ENCODE measurements at places on chromosomes 7 and 10.

DNA sequence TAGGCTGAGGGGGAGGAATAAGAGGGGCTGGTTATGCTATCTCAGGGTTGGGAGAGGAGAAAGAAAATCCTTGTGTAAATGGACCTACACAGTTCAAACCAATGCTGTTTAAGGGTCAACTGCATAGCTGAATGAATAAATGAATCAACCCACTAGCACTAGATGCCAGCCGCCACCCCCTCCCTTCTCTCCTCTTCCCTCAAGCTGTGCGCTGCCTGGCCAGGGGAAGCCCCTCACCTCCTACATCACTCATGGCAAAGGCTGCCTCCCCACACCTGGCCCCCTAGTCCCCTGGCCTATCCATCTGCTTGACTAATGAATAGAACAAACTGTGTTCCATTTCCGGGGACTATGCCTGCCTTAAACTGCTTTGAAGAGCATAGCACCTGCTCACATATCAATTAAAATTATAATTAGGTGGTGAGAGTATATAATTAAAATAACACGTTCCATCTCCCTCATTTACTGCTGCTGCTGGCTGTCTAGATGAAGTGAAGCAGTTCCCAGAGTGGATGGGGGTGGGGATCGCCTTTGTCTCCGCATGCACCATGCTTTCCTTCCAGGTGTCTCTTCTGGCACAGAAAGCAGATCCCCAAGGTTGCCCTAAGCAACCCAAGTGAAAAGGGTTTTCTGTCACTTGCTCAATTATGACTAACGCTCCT, 32.6 kb downstream of the GRID1 start:
- no peak for DNase-seq

- no peak for DNase-seq
Observed at GRCh38 chr10:128337860-128338378, 211.7 kb upstream of the MKI67 start.

- no peak for DNase-seq
Observed at GRCh38 chr10:92785118-92785517, 63.2 kb upstream of the EXOC6 start.

- DNase-seq, result peak; percentile 21
Observed at GRCh38 chr7:27173511-27173955, 587 bp downstream of the HOXA10 start.

- no peak for DNase-seq
Observed at GRCh38 chr10:58265249-58265648, 2.4 kb downstream of the IPMK start.

DNA sequence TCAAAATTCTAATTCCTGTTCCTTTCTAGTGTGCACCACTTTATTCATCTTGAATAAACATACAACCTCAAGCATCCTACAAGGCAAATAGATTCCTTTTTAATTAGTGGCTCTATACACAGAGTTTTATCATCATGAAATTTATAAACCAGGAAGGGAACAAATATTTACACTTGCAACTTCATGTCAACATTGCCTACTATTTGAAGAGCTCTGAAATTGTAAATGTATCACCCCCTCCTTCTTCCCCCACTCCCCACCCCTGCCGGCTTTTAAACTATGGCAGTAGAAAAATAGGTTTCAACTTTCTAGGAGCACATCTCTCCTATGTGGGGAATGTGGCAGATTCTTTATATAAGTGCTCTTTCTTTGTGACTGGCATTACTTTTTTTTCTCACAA, 49.6 kb downstream of the KAT6B start:
- DNase-seq, result no peak

DNA sequence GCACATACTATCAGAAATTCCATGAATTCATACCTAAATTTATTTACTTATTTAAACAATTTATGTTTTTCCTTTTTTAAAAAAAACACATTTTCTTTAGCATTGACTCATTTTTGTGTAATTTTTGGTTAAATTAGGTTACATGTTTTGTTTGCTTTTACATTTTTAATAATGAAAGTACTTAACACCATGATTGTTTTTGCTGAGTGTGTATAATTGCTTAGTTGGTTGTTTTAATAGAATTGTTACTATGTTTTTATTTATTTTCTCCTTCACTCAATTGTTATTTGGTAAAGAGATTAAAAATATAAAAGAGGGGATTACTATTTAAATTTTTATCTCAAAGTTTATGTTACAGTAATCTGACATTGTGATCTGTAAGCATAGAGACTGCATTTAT, 508.4 kb downstream of the NRG3 start:
- no peak for DNase-seq

GRCh38 chr7:87517136-87517815, 41.8 kb upstream of the ABCB4 start:
- DNase-seq, result no peak

DNA sequence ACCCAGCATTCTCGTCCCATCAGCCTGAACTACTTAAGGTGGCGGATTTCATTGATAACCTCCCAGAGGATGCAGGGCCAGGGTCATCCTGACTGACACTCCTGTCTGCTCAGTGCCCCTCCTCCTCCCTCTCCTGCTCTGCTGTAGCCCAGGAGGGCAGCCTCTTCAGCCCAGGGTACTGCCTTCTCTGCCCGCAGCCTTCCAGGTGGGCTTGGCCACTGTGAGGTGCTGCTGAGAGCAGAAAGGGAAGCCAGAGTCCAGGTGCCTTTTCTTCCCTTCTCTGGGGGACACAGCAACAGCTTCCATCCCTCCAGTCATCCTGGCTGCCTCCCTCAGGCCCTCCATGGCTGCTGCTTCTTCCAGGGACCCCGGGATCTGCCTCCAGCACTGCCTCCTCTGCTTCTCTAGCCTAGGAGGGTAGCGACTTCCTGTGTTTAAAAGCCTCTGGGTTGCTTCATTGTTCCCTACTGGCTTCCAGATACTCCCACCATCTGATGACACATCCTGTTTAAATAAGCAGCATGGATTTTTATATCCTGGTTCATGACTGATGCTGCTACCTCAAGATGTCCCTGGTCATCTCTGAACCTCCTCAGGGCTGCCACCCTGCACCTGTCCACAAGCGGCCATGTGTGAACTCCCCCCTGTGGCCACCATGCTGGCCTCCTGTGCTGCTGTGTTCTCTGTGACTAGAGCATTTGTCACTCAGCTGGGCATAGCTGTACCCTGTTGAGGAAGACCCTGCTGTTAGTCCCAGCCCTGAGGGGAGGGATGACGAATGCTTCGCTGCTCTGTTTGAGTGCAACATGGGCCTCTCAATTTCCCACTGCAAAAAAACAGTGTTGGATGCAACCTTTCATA, 55.8 kb downstream of the AKR1C4 start:
- no peak for DNase-seq

GRCh38 chr10:74361678-74362077, 210.7 kb downstream of the ADK start:
- DNase-seq, result no peak

DNA sequence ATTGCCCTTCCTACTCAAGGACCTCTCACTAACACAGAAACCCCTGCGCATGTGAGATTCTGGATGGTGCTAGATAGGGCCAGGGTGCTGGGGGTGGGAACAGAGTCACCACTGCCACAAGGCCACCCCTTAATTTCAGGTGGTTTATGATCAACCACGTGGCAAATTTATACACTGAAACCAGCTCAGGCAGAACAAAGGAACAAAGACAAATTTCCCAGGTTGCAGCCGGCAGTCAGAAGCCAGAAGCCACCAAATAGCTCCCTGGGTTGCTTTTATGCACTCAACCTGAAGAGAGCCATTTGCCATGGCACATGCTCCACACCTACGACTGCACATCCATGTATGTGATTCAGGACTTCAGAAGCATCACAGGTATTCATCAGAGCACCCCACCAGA, 2.5 kb downstream of the VOPP1 start:
- no peak for DNase-seq

DNA sequence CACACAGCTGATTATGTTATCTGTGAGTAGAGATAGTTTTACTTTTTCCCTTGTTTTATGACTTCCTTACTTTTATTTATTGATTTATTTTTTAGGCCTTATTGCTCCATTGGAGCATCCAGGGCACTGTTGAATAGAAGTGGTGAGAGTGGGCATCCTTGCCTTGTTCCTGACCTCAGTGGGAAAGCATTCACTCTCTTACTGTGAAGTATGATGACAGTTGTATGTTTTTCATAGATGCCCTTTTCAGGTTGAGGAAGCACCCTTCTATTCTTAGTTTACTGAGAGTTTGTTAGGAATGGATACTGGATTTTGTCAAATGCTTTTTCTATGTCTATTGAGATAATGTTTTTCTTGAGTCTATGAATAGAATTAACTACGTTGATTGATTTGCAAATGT, 88.6 kb downstream of the XRCC2 start:
- DNase-seq, result no peak

DNA sequence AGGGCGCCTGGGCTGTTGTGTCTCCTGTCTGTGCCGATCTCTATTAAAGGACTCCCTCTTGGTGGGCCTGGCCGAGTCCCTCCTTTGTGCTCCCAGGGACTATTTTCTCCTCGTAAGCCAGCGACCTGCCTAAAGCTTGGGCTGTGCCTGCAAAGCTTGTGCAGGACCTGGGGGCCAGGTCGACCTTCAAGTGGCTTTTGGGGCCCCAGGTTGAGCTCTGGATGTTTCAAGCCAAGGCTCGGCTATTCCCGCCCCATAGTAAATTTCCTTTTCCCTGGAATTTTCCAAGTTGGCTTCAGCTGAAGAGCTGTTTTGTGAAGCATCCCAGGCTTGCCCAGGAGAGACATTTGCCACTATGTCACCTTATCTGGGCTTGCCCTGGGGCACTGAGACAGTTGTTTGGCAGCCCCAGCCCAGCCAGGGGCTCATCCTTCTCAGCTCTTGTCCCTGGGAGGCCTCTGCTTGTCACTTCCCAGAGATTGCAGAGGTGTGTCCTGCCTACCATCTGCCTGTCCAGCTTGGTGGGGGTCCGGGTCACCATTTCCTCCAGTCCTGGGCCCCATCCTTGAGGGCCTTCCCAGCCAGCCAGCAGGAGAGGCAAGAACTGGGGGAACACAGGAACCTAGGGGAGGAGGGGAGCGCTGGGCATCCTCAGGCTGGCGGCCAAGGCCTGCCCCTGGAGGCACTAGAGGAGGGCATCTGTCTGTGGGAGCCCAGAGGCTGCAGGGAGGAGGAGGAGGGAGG, 20.2 kb downstream of the ZMIZ2 start:
- DNase-seq, result no peak

DNA sequence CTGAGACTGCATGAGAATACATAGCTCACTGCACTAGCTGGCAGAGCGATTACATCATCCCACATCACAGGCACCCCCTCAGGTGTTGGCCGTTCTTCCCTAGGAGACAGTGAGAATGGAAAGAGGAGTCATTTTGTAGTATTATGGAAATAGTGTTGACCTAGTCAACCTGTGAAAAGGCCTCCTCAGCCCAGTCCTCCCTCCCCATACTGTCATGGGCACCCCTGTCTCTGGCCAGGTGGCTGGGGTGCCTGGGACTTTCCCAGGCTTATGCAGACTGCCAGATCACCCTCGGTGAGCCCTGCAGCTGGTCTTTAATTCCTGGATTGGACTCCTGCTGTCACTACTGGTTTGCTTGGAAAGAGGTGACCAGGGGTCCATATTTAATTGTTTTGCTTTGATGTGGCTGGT, 4.0 kb downstream of the INPP5A start:
- no peak for DNase-seq

GRCh38 chr7:47889723-47890122, 58.5 kb downstream of the PKD1L1 start:
- DNase-seq, result no peak

DNA sequence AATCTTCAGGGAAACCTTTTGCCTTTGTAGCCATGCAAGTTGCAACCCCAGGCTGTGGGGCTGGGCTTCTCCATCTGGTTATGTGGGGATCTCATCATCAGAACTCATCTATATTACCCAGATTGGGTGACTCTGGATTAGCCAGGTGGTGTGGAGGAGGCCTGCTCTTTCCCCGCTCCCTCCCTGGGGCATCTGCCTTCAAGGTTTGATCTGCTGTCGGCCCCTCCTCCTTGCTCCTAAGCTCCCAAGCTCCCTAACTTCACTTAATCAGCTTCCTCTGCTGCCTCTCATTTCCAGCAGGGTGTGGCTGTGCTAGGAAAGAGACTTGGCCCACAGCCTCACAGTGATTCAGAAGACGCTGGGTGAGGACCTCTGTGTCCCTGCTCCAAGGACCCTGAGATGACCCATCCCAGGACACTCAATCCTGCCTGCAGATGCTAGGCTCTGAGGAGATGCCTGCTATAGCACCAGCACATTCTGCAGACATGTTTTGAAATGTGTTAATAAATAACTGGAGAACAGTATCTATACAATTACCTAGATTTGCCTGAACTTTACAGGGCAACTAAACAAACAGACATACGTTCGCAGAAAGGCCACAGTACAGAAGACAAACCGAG, 392.1 kb upstream of the PODXL start:
- DNase-seq, result no peak

GRCh38 chr7:111753968-111754367, 191.7 kb upstream of the IMMP2L start:
- DNase-seq, result no peak

- no peak for DNase-seq
Observed at GRCh38 chr10:49653273-49653929, 26.1 kb upstream of the C10orf53 start.

DNA sequence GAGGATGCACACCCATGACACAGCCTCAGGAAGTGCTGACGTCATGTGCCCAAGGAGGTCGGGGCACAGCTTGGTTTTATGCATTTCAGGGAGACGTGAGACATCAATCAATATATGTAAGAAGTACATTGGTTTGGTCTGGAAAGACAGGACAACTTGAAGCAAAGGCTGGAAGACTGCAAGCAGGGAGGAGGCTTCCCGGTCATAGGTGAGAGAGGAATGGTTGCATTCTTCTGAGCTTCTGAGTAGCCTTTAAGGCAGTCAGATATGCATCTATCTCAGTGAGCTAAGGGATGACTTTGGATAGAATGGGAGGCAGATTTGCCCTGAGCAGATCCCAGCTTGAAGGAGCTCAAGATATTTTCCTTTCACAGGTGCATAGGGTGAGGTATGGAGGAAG, 349.5 kb downstream of the TYW1 start:
- DNase-seq, result no peak

- no peak for DNase-seq
Observed at GRCh38 chr7:77696643-77697534, 630 bp downstream of the RSBN1L start.

- DNase-seq, result no peak
Observed at GRCh38 chr7:20241911-20242261, 24.7 kb upstream of the MACC1 start.

Measured in omental fat pad (tissue), 4 donors.